T-cell (primary cell): ENCODE measurements at places on chromosomes 11 and 22.

DNA sequence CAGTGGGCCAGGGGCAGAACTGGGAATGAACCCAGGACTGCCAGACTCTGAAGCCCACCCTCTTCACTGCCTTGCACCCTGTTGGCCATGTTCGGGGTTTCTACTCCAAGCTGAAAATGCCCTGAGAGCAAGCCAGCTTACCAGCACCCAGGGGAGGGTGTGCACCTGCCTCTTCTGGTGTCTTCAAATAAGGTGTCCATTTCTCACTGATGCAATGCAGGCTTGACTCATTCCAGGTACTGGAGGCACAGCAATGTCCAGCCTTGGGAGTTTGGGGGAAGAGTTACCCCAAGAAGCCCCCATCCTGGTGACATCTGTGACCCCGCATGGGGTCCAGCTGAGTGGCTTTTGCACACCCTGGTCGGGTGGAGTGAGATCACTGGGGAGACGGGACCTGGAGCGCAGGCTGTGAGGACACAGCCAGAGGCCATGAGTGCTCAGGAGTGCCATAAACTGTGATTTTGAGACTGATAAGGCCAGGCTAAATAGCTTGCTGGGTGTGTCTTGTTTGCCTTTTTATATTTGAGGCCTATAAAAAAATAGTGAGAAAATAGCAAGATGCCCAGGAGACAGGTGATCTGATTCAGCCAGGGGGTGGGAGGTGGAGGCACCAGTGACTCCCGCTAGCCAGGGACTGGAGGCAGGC, 4.6 kb upstream of the CERK start:
- no peaks in the 10 kb centered on the region for H3K36me3 ChIP-seq
- no peak overlapping the region for H3K4me3 ChIP-seq
- no peak for DNase-seq
- H3K4me1 ChIP-seq: peaks cover 30% of the 10 kb centered on the region
- H3K27me3 ChIP-seq: no peaks in the 10 kb centered on the region
- no peak overlapping the region for H3K27ac ChIP-seq

GRCh38 chr11:130163346-130164220, 4.0 kb downstream of the ST14 start:
- H3K4me3 ChIP-seq: no peak overlapping the region
- H3K27me3 ChIP-seq: peaks cover 55% of the 10 kb centered on the region
- no peaks in the 10 kb centered on the region for H3K4me1 ChIP-seq
- H3K27ac ChIP-seq: no peak overlapping the region
- H3K36me3 ChIP-seq: no peaks in the 10 kb centered on the region
- no peak for DNase-seq

GRCh38 chr11:77073328-77074001, 6.7 kb downstream of the CAPN5 start:
- H3K4me3 ChIP-seq: no peak overlapping the region
- DNase-seq: no peak
- no peaks in the 10 kb centered on the region for H3K27me3 ChIP-seq
- H3K4me1 ChIP-seq: no peaks in the 10 kb centered on the region
- H3K36me3 ChIP-seq: no peaks in the 10 kb centered on the region

DNA sequence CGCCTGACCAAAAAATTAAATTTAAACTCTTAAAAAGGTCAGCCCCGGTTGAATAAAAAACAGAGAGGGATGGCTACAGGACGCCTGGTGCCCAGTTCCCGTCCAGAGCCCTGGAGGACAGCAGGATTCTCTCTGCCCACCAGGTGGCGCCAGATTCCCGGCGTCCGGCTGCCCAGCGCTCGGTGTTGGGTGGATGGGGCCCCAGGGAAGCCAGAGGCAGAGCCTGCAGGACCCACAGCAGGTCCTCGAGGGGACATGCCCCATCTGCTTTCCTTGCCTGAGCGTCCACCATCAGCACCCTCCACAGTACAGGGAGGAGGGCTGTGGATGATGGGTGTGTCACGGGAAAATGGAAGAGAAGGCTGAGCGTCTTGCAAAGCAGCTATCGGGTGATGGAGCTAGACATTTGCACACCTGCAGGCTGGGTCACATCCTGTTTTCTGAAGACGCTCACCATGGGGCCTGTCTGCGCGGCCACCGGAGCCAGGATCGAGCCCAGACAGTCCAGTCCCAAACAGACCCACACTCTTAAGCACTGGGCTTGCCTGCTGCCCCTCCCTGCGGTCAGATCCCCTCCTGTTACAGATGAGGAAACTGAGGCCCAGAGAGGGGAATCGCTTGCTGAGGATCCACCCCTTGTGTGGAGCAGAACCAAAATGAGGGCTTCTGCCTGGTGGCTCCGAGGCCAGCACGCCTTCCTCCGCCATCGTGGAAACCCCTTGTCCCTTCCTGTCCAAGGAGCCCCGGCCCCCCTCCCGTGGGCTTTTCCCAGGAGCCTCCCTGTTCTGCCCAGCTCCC, 18.5 kb upstream of the CBX7 start:
- peak overlapping the region; percentile 63 for H3K27ac ChIP-seq
- peak overlapping the region; percentile 36 for H3K4me3 ChIP-seq
- DNase-seq: peak; percentile 69
- no peaks in the 10 kb centered on the region for H3K36me3 ChIP-seq

DNA sequence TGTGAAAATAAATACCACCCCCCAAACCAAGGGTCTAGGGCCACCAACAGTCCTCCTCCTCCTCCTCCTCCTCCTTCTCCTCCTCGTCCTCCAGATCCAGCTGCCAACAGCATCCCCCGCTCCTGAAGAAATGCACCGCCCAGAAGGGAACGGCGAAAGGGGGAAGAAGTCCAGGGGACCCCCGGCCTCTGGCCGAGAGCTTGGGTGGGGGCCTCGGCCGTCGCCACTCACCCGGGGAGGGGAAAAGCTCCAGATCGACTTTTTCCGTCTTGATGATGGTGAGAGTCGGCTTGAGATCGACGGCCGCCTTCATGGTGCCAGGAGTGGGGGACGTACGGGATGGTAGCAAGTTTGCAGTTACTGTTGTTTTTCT, 65.7 kb downstream of the ETS1 start:
- H3K27ac ChIP-seq: peak overlapping the region; percentile 78
- no peak for DNase-seq
- H3K4me3 ChIP-seq: peak overlapping the region; percentile 99
- no peaks in the 10 kb centered on the region for H3K27me3 ChIP-seq

- H3K4me1 ChIP-seq: no peaks in the 10 kb centered on the region
- no peak overlapping the region for H3K27ac ChIP-seq
- no peak for DNase-seq
- no peaks in the 10 kb centered on the region for H3K27me3 ChIP-seq
- H3K36me3 ChIP-seq: no peaks in the 10 kb centered on the region
Measured at GRCh38 chr11:22920939-22921565, 60.8 kb upstream of the CCDC179 start.

GRCh38 chr22:19629331-19629719, 85.0 kb upstream of the SEPTIN5 start:
- no peak overlapping the region for H3K27ac ChIP-seq
- no peaks in the 10 kb centered on the region for H3K4me1 ChIP-seq
- H3K27me3 ChIP-seq: no peaks in the 10 kb centered on the region
- no peaks in the 10 kb centered on the region for H3K36me3 ChIP-seq
- no peak for DNase-seq
- no peak overlapping the region for H3K4me3 ChIP-seq

- no peak for DNase-seq
- H3K36me3 ChIP-seq: no peaks in the 10 kb centered on the region
- no peak overlapping the region for H3K27ac ChIP-seq
- peaks cover 15% of the 10 kb centered on the region for H3K27me3 ChIP-seq
- H3K4me3 ChIP-seq: no peak overlapping the region
Measured at GRCh38 chr11:126419801-126420697, 64.6 kb downstream of the ST3GAL4 start.

DNA sequence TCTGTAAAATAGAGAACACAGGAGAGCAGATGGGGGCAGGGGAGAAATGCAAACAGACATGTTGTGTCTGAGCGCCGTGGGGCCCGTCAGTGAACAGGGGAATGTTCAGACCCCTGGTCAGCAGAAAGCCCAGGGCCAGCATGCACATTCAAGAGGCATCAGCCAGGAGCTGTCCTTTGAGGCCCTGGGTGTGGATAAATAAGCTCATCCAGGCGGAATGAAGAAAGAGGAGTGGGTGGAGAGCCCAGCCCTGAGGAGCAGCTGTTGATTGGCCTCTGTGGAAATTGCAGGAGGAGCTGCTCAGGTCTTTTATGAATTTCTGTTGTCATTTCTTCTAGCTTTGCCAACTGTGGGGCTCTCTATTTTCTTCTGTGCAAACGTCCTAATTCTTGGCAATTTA, 49.7 kb upstream of the CECR2 start:
- no peaks in the 10 kb centered on the region for H3K27me3 ChIP-seq
- H3K27ac ChIP-seq: no peak overlapping the region
- DNase-seq: no peak
- H3K4me3 ChIP-seq: no peak overlapping the region
- no peaks in the 10 kb centered on the region for H3K36me3 ChIP-seq

DNA sequence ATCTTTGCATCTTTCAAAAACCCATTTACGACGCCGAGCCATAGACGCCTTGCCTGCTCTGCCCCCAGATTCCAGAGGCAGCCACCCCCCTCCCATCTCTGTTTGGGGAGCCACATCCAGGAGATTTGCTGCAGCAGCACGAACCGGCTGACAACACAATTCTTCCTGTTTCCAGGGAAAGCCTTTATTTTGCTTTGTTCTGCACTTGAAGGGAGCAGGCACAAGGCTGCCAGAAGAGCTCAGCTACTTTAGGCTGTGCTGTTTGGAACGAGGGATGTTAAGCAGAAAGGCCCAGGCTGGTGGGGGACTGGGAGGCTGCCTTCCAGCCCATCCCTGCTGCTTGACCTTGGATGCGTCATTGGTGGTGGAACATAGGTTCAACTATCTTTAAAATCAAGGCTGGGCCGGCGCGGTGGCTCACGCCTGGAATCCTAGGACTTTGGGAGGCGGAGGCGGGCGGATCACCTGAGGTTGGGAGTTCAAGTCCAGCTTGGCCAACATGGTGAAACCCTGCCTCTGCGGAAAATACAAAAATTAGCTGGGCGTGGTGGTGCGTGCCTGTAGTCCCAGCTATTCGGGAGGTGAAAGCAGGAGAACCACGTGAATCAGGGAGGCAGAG, 243.9 kb downstream of the MIAT start:
- H3K27ac ChIP-seq: no peak overlapping the region
- H3K27me3 ChIP-seq: peaks cover 32% of the 10 kb centered on the region
- H3K4me3 ChIP-seq: no peak overlapping the region
- no peaks in the 10 kb centered on the region for H3K36me3 ChIP-seq

GRCh38 chr11:79060081-79060953, 380.5 kb downstream of the TENM4 start:
- no peak for DNase-seq
- H3K36me3 ChIP-seq: no peaks in the 10 kb centered on the region
- H3K27me3 ChIP-seq: peaks cover 6% of the 10 kb centered on the region
- no peak overlapping the region for H3K4me3 ChIP-seq

DNA sequence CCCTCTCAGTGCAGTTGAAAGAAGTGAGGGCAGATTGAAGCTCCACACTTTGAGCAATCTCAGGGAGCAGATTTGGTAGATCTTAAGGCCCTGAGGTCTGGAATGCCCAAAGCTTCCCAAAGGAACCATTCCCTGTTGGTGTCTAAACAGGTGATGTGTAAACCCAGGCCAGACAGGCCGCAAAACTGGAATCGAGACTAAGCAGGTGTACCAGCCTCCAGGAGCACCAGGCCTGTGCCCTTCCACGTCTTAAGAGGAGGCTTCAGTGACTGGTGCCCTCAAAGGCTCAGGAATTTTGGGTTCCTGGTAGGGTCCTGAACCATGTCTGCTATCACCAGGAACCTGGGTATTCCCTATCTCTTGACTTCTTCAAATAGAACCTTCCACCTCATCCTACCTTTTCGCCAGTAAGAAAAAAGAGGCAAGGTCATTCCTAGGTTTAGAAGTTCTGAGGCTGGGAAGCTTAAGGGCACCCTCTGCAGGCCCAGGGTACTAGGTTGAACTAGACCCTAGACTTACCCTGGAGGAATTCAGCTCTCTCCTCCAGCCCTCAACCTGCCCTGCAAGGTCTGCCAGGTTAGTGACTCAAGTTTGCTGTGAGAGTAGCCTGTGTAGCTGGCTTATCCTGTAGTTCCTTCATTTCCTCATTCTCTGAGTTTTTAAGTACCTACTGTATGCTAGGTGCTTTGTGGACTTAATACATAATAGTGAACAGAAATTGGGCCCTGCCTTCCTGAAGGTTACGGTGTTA, 100.0 kb upstream of the NNMT start:
- H3K27ac ChIP-seq: no peak overlapping the region
- DNase-seq: peak; percentile 14
- no peaks in the 10 kb centered on the region for H3K27me3 ChIP-seq
- H3K4me3 ChIP-seq: no peak overlapping the region
- H3K4me1 ChIP-seq: no peaks in the 10 kb centered on the region

DNA sequence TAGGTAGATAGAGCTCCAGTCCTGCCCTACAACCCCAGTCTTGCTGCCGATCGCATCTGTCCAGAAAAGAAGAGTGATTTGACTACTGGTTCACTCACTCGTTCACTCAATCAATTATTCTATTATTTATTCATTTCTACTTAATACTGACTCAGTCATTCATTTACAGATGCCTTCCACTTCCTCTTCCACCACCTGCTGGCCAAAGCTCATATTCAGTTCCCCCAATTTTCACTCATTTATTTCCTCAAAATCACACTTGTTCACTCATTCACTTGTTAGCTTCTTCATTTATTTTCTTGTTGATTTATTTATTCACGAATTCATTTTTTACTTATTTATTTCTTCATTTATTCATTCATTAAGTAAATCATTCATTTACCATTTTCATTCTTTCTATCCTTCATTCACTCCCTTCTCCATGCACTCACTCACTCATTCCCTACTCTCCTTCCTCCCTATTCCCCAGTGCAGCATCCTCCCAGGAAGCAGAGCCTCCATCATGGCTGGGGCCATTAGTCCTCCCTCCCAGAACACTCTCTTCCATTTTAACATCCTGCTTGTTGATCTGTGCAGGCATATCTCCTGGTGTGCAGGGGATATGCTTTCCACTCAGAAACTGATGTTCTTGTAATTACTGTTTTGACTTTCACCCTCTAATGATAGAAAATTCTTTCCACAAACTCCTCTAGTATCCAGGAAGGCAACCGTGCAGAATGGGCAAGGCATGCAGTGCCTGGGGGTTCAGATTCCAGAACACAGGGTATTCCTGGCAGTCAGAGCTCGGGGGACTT, 281.0 kb downstream of the TENM4 start:
- H3K4me3 ChIP-seq: no peak overlapping the region
- H3K27ac ChIP-seq: no peak overlapping the region
- no peaks in the 10 kb centered on the region for H3K36me3 ChIP-seq

- no peak for DNase-seq
- no peaks in the 10 kb centered on the region for H3K4me1 ChIP-seq
- no peak overlapping the region for H3K4me3 ChIP-seq
- peaks cover 32% of the 10 kb centered on the region for H3K27me3 ChIP-seq
- H3K36me3 ChIP-seq: no peaks in the 10 kb centered on the region
- H3K27ac ChIP-seq: no peak overlapping the region
Measured at GRCh38 chr22:49267996-49268395, 559.7 kb downstream of the BRD1 start.
